Esophagus squamous epithelium (tissue), 5 donors: ENCODE measurements at places on chromosomes 3 and 15.
A peak's percentile ranks its signal among the peaks of the same experiment; 100 is the strongest.

GRCh38 chr3:184786280-184786941 lies 25.6 kb upstream of the VPS8 start:
- DNase-seq = peak; percentile 9

- no peak for DNase-seq
These were observed 1.9 kb downstream of the CBLB start for GRCh38 chr3:105866656-105867653.

- DNase-seq = no peak
These were observed 80.1 kb downstream of the FBLN2 start for GRCh38 chr3:13628841-13629551.

GRCh38 chr15:76987896-76988860 lies 6.7 kb upstream of the PSTPIP1 start:
- DNase-seq = no peak

- DNase-seq = no peak
These were observed 169.8 kb upstream of the ROBO1 start for GRCh38 chr3:79937567-79937966.

- DNase-seq = no peak
These were observed 380.2 kb downstream of the ULK4 start for GRCh38 chr3:41581700-41582099.

- DNase-seq = no peak
These were observed 123.9 kb downstream of the LRRK1 start for GRCh38 chr15:101043011-101043410.

DNA sequence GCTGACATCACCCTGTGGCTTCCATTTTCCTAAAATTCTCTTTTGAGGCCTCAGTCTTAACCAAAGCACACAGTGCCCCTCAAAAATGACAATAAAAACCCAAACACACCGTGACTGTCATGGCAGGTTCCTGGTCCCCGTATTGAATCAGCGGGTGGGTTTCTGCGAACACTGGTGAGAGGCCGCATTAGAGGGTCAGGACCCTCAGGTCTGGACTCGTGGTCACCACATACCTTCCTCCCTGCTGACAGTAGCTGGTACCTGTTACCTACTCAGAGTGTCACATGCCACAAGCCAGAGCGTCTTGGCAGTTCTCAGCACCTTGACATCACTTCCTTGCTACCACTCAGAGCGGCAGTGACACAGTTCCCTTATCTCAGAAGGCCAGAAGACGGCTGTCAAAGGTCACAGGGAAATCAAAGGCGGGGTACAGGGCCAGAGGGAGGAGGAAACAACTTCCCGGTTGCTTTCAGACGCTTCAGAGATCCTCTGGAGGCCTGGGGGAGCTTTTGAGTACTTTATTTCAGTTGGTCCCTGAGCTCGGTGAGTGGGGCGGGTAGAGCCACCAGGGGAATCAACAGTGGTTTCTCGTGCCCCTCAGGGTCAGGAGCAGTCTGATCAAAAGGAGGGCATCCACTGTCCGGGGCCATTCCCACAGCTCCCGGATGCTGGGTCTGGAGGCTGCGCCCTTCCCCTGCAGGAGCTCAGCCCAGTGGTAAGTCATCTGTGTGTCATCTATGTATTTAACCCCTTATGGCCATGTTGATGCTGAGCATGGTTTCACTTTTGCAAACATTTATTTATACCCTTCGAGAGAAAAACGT lies at the start of the genes CCR5AS and CCRL2:
TSS of gene CCR5AS (minus strand) at position 279 of the 824 bp plus-strand sequence.
TSS of gene CCRL2 (plus strand) at position 472 of the 824 bp plus-strand sequence. CDS start 821 bp downstream, outside the sequence.
- peak; percentile 29 for DNase-seq

GRCh38 chr3:167673221-167673620 lies 19.5 kb upstream of the WDR49 start:
- no peak for DNase-seq

DNA sequence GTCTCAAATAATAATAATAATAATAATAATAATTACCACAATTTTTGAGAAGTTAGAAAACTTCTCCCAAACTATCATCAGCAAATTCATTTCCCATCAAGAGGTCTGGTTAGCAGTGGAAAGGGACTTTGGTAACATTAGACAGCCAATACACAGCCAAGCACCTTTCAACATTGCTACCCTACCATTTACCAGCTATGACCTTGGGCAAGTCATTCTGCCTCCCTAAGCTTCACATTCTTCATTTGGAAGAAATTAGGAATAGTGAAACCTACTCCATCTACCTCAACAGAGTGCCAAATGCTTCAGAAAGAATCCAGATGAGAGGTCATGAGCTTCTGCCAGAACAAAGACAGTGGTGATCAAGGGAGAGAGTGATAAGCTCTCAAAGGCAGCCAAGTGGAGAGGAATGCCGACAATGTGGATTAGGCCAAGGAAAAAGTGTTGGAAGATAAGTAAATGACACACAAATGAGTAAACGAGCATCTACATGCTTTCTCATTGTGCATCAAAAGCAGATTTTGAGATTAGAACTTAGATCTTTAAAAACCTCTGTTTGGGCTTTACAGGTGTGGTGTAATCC lies 42.9 kb upstream of the LPP start:
- no peak for DNase-seq

DNA sequence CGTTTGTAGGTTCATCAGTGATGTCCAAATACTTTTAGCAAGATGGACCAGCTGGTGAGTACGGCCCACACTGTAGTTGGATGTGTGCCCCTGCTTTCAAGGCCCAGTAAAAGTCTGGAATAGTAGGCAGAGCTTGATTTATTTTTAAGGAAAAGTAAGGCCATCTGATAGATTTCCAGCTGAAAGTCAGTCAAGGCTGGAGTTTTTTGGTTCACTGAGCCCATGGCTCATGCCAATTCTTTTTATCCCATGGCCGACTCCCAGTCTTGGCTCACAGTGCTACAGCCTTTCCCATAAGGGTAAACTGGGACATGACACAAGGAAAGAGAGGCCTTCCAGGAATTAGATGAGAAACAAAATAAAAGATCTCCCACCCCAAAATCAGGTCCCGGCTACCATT lies 13.5 kb downstream of the CCDC80 start:
- no peak for DNase-seq

DNA sequence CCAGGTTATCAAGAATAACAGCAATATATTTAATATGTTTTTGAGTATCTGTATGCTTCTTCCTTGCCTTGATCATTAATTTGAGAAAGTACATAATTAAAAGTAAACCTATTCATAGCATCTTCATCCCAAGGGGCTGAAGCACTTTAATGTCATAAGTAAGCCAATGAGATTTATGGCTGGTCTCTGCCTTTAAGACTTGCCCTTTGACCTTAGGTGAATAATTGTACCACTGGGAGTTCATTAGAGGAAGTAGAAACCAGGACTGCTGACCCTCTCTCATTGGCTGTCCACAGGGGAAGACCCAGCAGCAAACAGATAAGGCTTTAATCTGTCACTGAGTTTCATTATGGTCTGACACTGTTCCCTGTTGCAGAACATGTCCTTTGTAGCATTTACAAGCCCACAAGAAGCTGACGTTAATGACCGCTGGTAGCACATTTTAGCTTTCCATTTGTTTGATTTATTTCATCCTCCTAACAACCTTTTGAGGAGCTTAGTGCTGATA lies 16.3 kb upstream of the ERC2 start:
- DNase-seq = no peak

- no peak for DNase-seq
These were observed 73.0 kb downstream of the SUMF1 start for GRCh38 chr3:4394048-4394447.

DNA sequence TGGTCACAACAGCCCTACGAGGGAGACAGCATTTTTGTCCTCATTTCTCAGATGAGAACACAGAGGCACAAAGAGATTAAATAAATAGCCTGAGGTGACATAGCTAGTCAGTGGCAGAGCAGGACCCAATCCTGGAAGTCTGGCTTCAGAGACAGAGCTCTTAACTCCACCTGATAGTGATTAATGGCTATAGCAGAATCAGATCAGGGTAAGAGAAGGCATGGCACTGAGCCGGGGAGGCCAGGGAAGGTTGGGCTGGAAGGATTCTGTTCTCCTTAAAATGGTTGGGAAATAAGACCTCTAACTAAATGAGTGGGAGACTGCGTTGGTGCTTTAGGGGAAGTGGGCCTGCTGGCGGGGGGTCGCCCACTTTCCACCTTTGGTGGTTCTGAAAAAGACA lies 104.5 kb downstream of the VGLL4 start:
- DNase-seq = no peak

- no peak for DNase-seq
These were observed 11.5 kb downstream of the MYLK start for GRCh38 chr3:123872621-123873020.
